Activated CD4-positive, alpha-beta T cell treated with anti-CD3 and anti-CD28 coated beads for 36 hours (primary cell): ENCODE measurements at places on chromosomes 2 and 18.

DNA sequence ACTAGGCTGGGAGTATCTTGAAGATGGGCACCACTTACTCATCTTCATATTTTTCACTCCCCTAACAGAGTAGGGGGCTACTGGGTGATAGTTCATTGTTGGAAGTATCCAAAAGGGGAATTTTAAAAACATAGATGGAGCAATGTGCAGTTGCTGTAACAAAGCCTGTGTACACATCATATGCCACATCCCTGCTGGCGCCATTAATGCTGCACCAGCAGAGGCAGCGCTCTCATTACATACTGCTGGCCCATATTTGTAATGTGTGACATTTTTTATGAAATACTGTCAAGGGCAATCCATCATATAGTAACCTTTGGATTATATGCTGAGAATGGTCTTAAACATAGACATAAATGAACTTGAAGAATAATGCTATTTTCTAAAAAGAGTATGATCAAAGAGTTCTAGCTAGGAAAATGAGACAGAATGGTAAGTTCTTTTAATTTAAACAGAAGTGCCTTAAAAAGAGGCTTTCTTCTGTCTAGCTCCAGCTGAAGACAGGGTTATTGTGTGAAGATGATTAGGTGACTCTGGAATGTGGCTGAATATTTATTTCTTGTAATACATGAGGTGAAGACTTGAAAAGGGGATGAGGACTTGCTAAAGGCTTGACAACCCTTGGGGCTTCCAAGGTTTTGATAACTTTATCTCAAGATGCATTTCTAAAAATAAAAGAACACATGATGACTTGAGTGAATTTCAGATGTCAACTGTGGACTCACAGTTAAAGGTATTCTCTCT, 2.4 kb upstream of the TMEM178A start:
- no peak for DNase-seq

GRCh38 chr2:39736640-39737039, 42.4 kb downstream of the THUMPD2 start:
- no peak for DNase-seq

- DNase-seq, result peak; percentile 72
Measured at GRCh38 chr2:238513346-238513745, 86.6 kb downstream of the ASB1 start.

DNA sequence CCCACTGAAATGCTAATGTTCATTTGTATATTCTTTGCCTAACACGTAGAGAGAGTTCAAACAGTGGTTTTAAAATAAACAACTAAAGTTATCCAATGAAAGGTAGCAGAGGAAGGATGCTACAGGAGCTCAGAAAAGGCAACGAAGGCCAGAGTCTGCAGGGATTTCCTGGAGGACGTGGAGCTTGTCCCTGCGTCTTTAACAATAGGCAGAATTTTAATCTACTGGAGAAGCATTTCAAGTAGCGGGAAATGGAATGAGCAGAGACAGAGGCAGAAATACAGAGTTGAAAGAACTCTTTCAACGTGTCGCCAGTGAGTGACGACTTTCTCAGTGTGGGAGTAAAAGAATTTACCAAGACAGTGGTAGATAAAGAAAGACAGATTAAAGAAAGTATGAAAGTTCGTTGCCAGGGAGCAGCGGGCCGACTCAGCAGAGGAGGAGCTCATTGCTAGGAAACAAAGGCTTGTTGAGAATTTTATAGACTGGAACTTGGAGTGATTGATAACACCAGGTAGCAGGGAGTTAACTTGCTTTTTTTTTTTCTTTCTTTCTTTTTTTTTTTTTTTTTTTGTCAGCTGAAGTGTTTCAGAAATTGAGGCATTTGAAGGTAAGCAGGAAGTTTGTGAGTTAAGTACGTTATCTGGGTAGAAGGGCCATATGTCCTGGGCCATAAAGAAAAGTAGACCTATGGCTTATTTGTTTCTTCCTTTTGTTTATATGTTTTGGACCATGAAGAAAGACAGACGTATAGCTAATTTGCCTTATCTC, 625 bp upstream of the NBAS start:
- peak; percentile 67 for DNase-seq

- peak; percentile 15 for DNase-seq
Measured at GRCh38 chr18:37299471-37300304, 265.9 kb downstream of the CELF4 start.

DNA sequence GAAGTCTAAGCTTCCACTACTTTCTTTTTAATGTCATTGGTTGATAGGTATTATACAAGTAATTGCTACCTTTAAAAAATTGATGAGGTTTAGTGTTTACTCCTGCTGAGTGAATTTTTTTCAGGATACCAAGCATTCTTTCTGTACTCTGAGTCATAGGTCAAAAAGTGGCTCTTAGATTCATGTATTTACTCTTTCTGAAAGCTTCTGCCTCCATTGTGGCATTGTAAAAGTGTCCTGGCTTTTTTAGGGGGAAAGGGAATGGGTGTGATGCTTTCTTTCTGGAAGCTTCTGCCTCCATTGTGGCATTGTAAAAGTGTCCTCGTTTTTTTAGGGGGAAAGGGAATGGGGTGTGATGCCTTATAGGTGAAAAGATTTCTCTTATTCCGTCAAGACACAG, 286.5 kb downstream of the LPIN1 start:
- DNase-seq, result no peak

DNA sequence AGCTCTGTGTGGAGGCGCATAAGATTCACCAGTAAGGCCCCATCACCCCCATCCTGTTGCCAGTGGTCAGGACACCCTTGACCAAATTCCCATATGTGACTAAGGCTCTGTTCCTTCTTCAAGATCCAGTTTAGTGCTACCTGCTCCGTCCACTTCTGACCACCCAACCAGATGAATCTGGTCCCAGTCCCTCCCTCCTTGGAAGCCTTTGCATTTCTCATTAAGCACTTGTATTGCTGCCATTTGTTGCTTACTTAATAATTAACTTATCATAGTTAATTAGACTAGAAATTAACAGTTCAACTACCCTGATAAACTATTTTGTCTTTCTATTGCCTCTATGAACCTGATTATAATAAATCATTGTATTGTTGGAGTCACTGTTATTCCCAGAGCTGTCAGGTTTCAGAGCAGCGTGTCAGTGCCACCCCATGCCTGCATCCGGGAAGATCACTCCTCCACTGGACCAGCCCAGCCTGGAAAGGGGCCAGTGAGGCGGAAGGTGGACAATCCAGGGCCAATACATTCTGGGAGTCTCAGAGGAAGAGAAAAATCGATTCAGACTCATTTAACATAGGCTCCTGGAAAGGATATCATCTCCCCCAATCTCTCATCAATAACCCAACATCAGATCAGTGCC, 9.5 kb upstream of the NAT8 start:
- DNase-seq, result no peak

- no peak for DNase-seq
Measured at GRCh38 chr18:29146068-29146467, 969.1 kb upstream of the CDH2 start.

DNA sequence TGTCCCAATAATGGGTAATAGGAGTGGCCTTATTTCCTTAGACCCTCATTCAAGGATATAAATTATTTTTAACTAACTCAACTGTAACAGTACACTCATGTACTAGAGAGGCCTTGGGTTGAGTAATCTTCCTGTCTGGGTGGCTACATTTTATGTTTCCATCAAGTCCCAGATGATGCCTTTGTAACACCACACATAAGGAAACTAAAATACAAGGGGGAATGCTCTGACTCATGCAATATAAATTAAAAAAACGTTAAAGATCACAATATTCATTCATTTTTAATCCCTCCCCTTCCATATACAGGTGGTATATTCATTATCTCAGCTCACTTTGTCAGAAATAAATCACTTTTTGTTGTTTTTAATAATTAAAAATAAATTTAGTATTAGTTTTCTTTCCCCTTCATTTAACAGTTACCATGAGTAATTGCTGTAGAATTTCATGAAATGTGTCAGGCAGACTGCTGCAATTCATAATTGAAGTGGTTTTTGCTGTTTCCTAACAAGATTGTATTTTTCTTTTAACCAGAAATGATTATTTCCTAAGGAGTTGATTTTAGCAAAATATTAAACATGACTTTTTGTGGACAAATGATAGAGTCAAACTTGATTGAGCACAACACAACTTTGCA, 1403.6 kb downstream of the SUCLG1 start:
- DNase-seq, result no peak

GRCh38 chr2:106304612-106305184, 110.6 kb upstream of the UXS1 start:
- no peak for DNase-seq

DNA sequence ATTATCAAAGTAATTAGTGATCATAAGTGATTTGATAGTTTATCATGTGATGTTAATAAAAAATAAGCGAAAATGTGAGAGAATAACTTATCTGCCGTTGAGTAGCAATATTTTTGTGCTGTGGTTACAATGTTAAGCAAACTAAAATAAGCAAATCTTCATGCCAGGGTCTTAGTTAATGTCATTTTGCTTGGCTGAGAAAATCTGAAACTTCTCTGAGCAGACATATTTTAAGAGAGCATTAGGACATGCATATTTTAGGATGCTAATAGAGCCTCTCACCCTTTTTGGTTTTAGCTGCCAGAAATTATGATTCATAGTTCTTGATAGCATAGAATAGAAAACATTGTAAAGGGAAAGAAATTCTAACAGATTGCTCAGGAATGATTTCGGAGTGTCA, 233.5 kb upstream of the ZEB2 start:
- no peak for DNase-seq

DNA sequence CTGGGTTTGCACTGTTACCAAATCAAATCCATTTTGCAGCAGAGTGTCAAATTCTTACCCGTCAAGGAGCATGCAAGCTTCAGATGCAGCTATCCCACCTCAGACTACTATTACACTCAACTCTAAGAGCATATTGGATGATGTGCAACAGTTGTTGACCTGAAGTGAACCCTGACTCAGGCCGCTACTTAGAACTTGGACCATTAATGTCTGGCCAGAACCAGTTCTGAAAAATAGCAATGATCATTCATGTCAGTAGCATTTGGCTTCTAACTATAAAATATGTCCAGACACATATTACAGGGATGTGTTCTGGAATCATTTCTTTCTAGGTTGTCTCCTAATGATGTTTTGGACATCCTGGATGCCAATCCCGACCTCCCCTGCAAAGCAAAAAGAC, 135.5 kb upstream of the PKDCC start:
- no peak for DNase-seq

GRCh38 chr2:8455236-8456150, 226.4 kb upstream of the ID2 start:
- DNase-seq, result no peak

DNA sequence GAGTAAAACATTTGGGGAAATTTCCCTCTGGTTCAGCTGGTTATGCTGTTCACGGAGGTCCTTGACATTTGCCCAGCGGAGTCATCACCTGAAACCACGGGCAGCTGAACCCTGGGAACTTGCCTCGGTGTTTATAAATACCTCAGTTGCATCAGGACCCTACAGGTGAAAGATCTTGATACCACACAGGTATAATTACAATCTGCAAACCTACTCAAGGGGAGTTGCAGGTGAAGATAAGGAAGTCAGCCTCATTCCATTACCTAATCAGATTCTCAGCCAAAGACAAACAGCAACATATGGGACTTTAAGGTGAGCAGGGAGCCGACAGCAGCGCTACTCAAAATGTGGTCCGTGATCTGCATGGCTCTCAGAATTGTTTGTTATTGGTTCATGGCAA, 37.0 kb upstream of the ATIC start:
- no peak for DNase-seq

DNA sequence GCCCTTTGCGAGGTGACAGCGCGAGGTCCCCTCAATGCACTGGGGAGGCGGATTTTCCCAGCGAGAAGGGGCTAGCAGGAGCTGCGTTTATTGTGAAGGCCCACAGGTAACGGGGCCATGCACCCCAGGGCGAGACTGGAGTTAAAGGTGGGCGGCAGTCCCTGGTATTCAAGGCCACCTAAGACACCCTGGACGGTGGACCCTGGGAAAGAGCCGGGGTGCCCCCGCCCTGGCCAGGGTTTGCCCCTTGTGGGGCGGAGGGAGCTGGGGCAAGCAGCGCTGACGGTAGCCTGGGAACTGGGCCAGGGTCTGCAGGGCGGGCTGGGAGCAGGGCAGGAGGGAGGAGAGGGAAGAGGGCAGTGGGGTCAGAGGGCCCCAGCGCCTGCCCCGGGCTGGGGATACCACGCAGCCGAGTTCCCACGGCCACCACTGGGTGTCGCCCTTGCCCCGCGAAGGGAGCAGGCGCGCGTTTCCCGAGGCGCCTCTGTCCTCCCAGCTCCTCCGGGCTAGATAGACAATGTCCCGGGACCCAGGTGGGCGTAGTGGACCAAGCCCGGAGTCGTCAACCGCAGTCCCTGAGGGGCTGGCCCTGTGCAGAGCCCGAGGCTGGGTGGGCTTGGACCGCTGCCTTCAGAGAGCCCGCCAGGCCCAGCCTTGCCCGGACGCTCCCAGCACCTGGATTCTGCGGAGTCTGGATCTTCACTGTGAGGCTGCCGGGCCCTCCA, 80.2 kb downstream of the SMAD4 start:
- peak; percentile 85 for DNase-seq

GRCh38 chr2:98310010-98310409, 36.2 kb upstream of the CNGA3 start:
- no peak for DNase-seq

DNA sequence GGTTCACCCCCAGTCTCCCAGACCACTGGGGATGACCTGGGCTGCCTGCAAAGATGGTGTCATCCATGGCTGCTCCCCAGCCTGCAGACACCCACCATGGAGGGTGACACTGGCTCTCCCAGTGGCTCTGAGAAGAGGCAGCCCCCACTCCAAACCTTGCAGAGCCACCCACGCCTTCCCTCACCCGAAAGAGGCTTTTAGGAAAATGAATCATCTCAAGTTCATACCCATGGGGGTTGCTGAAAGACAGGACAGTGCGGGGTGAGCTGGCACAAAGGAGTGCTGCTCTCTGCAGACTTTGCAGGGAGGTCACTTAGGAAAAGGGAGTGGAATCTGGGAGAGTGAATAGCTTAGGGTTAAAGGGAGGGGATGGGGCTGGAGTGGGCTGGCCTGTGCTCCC, 36.4 kb downstream of the MPHOSPH10 start:
- DNase-seq, result peak; percentile 29

DNA sequence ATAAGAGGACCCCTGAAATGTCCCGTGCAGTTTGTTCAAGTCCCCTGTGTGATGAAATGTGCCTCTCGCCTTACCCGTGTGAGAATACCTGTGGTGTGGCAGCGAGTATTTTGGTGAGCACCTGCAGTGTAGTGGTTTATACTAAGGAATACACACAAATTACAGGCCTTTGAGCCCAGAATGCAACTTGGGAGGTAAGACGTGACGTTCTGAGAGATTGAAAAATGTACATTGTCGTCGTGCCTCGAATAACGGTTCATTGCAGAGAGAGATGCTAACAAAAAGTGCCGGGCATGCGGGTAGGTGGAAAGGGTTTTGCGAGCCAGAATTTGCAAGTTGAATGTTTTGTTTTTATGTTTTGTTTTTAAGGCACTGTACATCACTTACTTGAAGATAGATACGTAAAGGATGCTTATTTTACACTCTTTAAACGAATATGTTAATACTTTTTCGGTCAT, 867 bp downstream of the RBBP8 start:
- DNase-seq, result no peak

- no peak for DNase-seq
Measured at GRCh38 chr2:15300624-15301573, 260.2 kb downstream of the NBAS start.

- no peak for DNase-seq
Measured at GRCh38 chr2:26925100-26925791, 45.2 kb upstream of the MAPRE3 start.
